ENCODE measurements at places on chromosomes 11 and 22. TPM values are rescaled to one million over a fixed set of nuclear protein-coding genes. Genes with fewer than 3 reads are reported as not detected.

BTG4 gene
- total RNA-seq: not detected

BEST1 gene
- total RNA-seq: under 0.01 TPM

TMEM126B gene
- total RNA-seq: 97.2 TPM

OR2D2 gene
- 0.66 TPM for total RNA-seq

SLC5A1 gene
- not detected for total RNA-seq
